Uterus (tissue), 4 donors: ENCODE measurements at places on chromosomes 3 and 15. TPM values are rescaled to one million over a fixed set of nuclear protein-coding genes. Genes with fewer than 3 reads are reported as not detected.

Gene SLC2A2
- not detected for total RNA-seq

- no peak for DNase-seq
- no peak overlapping the region for H3K27ac ChIP-seq
- H3K4me3 ChIP-seq = no peak overlapping the region
- no peaks in the 10 kb centered on the region for H3K4me1 ChIP-seq
Observed at GRCh38 chr15:61079529-61079928, 149.6 kb downstream of the RORA start.

Gene SERINC4
- total RNA-seq = not detected

Gene DNASE1L3
- total RNA-seq = 2.4 TPM

Gene CERS3
- total RNA-seq = 0.69 TPM

Gene SOX14
- not detected for total RNA-seq

DNA sequence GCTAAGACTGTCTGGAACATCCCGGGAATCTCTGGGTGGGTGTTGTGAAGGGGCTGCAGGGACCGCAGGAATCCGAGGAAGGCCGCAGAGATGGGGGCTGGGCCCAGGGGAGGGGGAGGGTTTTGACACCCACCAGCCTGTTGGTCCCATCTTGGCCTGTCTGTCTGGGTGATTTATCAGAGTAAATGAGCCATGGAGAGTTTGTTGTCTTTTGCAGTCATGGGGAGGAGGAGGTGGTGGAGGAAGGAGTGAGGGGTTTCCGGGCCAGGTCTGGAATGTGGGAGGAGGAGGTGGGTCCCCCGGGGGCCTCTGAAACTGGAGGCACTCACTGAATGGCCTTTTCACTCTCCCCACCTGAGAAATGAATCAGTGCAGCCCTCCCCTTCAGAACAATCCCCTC lies 11.5 kb downstream of the SEMA3F start:
- no peaks in the 10 kb centered on the region for H3K27me3 ChIP-seq
- H3K36me3 ChIP-seq = no peaks in the 10 kb centered on the region
- H3K27ac ChIP-seq = peak overlapping the region; percentile 84
- H3K4me3 ChIP-seq = no peak overlapping the region
- no peak for DNase-seq
